Stimulated activated CD4-positive, alpha-beta T cell treated with anti-CD3 and anti-CD28 coated beads, TNF-alpha, amount 100 ng/mL, for 1 hour (primary cell): ENCODE measurements at places on chromosomes 4 and X.

- DNase-seq = no peak
These were observed 330.1 kb upstream of the HAND2 start for GRCh38 chr4:173860094-173860493.

DNA sequence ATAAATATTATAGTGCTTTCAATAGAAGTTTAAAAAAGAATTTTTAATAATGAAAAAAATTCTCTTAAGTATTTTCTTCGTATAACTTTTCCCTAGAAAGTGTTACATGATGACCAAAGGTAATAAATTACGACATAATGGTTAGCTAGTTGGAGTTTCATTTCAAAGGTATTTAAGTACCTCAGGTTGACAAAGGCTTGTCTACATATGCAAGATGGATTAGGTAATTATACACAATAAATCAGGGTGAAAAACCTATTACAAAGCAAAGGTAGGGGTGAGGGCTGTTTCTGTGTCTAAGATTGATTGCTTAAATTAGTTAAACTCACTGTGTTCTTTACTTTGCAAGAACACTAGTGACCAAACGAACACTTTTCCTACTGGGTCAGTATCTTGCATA is 508.5 kb upstream of the FAT1 start:
- no peak for DNase-seq

GRCh38 chrX:55867181-55867651 is 149.7 kb downstream of the RRAGB start:
- DNase-seq = no peak

DNA sequence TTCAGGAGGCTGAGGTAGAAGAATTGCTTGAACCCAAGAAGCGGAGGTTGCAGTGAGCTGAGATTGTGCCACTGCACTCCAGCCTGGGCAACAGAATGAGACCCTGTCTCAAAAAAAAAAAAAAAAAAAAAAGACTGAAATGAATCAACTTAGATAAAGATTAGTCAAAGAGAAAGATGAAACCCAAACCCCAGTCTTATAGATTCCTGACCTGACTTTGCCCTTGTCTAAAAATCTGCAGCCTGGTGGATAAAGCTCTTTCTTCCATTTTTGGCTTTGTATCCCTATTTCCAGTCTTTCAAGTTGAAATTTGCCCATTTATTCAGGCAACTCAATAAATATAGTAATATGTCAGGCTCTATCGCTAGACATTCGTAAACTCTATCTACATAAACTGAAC is 39.3 kb upstream of the SPINK2 start:
- no peak for DNase-seq

GRCh38 chr4:103197765-103198110 is 405 bp downstream of the CENPE start:
- no peak for DNase-seq

GRCh38 chrX:29834764-29835163 is 380.6 kb upstream of the MAGEB2 start:
- no peak for DNase-seq

DNA sequence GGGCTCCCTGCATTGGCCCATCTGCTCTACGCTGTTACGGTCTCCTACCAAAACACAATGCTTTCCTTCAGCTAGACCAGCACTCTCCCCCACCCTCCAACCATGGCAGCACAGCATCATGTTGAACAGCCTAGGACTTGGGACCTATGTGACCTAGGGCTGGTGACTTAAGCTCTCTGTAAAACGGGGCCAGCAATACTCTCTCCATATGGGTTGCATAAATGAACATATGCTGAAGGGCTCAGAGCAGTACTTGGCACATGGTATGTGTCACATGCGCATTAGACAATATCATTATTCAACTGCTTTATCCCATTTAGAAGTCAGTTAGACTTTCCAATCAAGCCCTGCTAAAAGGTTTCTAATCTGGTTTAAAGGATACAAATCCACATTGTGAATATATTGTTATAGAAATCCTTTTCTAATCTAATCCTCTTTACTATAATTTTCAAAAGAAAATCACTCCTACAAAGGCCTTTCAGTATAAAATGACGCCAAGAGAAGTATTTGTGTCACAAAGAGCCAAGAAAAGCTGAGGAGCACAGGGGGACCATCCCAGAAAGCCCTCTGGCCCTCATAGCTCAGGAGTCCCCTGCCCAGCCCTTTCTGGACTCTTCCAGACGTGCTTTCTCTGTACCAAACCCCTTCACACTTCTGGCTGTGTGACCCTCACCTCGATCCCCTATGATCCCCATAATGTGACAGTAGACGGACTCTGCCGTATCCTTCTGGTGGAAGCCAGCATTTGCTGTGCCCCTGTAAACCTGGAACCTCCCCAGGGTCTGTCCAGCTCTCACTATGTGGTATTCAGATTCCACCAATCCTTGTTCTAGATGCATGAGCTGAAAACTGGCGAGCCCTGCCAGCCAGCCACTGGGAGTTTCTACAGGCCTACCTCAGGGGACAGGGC is 42.3 kb downstream of the NSG1 start:
- no peak for DNase-seq
